Effector CD4-positive, alpha-beta T cell (primary cell): ENCODE measurements at places on chromosomes 4 and X.

GRCh38 chrX:43939187-43939926 lies 33.8 kb downstream of the NDP start:
- DNase-seq = no peak

GRCh38 chrX:46180258-46180687 lies 364.9 kb downstream of the ZNF674 start:
- no peak for DNase-seq

GRCh38 chr4:106809076-106809475 lies 227.0 kb downstream of the DKK2 start:
- DNase-seq = no peak

GRCh38 chr4:20474119-20474518 lies 222.4 kb downstream of the SLIT2 start:
- no peak for DNase-seq

DNA sequence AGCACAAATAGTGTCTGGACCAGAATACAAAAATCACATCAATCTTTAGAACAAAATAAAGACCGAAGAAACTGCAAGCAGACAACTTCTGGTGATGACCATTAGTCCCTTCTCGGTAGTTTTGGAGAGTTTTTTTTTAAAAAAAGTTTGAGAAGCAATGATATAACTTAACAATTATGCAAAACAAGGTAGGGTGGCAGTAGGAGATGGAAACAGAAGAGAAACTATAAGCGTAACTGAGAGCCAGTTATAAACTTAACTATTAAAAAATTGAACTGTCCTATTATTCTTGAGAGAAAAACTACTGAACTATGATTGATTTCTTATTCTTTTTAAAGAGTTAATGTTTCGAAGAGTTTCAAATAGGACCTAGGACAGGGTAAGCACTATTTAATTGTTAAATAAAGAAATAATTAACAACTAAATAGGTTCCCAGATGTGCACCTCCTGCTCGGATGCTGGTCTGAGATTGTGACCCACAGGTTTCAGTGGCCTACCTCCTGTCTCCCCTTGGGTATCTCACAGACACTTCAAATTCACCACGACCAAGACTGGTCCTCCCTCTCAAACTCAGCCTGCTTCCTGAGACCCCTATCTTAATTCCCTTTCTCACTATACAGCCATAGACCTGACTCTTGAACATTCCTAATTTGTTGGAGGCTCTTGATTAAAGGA lies 81.3 kb downstream of the LEF1 start:
- no peak for DNase-seq

DNA sequence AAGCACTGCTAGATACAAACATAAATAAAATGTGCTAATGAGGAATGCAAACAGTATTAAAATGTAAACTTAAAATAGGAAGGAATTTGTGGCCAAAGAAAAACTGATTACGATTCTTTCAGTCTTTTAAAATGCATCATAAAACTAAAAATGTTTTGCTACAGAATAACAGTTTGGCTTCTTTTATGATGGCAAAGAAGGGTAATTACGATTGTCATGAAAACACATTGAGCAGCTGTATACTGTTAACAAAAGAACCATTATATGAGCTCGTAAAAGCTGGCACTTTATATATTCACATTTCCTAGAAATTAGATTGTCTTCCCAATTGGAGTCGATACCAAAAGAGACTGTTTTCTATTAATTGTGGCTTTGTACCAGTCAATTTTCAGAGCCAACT lies 290.4 kb downstream of the NR3C2 start:
- DNase-seq = no peak

GRCh38 chr4:3706565-3707422 lies 59.4 kb upstream of the ADRA2C start:
- DNase-seq = no peak

GRCh38 chrX:6446582-6446981 lies 88.3 kb downstream of the VCX3A start:
- no peak for DNase-seq
